ENCODE measurements at places on chromosomes 2 and 18.

DNA sequence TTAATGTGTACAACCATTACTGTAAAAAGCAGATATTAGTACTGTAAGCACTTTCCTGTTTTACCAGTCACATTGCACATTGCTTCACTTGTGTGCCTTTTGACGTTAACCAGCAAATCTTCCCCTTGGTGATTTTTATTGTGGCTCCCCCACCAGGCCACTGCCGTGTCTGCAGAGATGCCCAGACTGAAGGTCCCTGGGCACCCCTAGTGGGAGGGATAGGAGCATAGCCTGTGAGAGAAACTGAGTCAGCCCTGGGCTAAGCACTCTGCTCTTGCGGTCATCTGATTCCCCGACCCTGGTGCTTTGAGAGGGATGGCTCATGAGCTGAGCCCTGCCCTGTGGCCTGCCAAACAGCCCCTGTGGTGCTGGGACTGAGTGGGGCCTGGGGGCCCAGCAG lies 73.4 kb downstream of the INPP4A start:
- no peak for DNase-seq

DNA sequence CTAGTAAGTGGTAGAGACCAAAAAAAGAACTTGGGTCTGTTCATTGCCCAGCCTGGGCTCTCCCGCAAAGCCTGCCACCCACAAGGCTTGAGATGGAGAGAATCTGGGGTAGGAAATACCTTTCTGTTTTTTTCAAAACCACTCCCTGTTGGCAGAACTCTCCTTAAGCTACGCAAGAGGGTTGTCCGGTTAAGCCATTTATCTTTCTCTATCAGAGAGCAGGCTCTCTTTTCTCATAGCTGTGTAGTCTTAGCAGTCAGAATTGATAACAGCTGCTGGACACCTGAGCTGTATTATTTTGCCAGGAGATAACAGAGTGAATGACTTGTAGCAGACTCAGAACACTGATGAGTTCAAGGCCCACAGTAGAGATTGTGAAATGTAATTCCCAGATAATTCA lies 1088.1 kb downstream of the TSN start:
- no peak for DNase-seq

GRCh38 chr2:206611736-206612135 lies 30.6 kb upstream of the FAM237A start:
- DNase-seq: no peak

DNA sequence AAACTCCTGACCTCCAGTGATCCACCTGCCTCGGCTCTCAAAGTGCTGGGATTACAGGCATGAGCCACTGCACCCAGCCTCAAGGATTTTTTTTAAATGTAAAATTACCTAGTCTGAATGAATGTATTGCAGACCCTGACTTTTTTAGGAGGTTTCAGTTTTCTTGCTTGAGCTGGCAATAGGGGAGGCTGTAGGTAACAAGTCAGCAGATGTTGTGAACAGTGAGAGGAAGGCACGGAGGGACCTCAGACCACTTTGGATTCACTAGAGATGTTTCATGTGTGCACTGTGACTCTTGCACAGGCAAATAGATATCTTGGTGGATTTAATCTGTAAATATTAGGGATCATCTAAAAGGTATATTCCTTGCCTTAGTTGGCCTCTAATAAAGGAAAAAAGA lies 6.4 kb downstream of the NDUFV2 start:
- DNase-seq: no peak

- DNase-seq: no peak
Observed at GRCh38 chr2:236776206-236776605, 206.6 kb downstream of the ACKR3 start.

DNA sequence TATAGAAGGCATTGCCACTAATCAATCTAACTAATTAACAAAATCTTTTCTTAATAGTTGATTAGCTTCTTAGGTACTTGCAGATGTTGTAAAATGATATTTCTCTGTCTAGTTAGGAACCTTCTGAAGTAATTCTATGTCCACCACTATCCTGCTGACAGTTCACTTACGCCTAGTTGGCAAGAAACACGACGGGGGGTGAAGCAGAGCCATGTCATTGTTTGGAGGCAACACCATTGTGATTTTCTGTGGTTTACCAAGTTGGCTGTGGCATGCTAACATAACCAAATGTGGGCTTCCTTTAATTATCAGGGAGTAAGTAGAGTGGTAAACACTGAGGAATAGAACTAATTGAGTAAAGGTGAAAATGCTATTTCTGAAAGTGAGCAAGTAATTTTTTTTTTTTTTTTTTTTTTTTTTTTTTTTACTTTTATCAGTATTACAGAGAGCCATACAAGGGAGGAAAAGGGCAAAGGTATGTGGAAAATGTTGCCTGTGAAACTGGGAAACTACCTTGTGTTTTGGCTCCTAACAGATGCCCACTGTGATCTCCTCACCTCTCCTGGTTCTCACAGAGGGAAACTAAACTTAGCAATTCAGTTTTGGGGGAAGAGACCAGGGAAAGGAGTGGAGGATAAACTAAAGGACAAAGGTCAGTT lies 126.8 kb downstream of the MEIS1 start:
- no peak for DNase-seq

DNA sequence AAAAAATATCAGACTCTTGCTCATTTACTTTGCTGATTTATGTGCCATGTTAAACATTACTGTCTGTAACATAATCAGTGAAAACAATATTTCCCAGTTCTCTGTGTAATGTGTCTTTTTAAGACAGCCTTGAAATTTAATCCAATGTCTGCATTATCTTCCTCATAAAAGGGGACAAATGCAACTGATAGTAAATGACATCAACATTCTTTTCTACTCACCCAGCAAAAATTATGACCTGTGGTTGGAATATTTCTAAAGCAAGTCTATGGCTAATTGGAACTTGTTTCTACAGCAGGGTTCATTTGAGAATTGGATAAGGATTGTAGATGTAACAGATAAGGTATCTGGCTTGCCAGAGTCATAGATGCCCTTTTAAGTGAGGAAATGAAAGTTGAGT lies 34.8 kb downstream of the C1D start:
- no peak for DNase-seq
